ENCODE measurements at places on chromosomes 13 and 19.

DNA sequence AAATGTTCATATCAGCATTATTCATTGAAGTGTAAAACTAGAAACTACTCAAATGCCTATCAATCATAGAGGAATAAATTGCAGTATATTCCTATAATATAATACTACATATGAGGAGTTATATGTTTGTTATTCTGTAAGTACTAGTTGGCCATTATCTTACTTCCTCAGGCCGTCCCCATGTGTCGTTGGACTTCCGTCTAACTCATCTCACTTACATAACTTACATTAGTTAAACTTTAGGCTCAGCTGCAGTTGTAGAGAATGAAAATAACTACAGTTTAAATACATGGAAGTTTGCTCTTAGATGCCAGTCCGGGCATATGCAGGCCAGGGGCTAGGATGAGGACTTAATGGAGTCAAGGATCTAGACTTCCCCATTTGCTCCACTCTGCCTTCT, 8.6 kb upstream of the EPSTI1 start:
- no peak for DNase-seq

DNA sequence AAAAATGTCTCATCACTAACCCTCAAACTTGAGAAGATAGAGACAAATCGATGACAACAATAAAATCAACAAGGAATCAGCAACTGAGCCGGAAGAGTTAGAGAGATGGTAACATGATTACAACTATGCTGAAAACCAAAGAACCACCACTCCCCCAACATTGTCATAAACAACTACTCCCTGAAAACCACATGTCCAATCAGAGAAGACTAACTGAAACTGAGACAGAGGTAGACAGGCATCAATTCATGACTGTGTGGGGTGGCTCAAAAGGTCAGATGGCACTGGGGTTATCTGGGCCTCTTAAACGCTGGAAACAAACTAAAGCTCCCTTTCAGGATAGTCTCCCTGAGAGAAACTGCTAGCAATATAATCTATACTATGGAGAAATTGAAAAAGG, 488.8 kb downstream of the KCTD12 start:
- DNase-seq, result no peak

GRCh38 chr19:5290336-5291262, 50.0 kb downstream of the PTPRS start:
- no peak for DNase-seq

- no peak for DNase-seq
Measured at GRCh38 chr13:113753171-113753570, 5.9 kb upstream of the TMEM255B start.

DNA sequence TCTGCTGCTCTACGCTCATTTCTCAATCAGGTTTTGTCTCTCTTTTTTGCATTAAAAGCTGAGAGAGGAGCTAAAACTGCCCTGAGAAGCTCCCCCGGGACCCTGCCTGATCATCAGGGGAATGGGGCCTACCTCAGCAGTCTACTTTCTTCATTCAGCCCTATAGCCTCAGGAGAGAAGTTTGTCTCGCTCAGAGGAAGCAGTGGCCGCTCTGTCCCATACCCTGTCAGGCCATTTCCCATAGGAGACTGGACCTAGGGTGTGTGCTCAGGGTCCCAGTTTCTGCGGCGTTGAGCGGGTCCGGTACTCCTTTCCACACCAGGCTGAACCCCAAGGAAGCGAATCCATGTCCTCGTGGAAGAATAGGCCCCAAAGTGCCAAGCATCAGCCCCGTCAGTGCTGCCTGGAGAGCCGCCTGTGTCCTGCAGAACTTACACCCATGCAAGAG, 21.7 kb downstream of the UBE2L5 start:
- no peak for DNase-seq
